ENCODE measurements at places on chromosomes 5 and 9.

- DNase-seq = no peak
Measured at GRCh38 chr5:123125962-123126732, 37.1 kb downstream of the PRDM6 start.

- DNase-seq = no peak
Measured at GRCh38 chr9:79054500-79054899, 517.3 kb upstream of the TLE4 start.

- no peak for DNase-seq
Measured at GRCh38 chr9:101148344-101148743, 119.8 kb downstream of the PLPPR1 start.

DNA sequence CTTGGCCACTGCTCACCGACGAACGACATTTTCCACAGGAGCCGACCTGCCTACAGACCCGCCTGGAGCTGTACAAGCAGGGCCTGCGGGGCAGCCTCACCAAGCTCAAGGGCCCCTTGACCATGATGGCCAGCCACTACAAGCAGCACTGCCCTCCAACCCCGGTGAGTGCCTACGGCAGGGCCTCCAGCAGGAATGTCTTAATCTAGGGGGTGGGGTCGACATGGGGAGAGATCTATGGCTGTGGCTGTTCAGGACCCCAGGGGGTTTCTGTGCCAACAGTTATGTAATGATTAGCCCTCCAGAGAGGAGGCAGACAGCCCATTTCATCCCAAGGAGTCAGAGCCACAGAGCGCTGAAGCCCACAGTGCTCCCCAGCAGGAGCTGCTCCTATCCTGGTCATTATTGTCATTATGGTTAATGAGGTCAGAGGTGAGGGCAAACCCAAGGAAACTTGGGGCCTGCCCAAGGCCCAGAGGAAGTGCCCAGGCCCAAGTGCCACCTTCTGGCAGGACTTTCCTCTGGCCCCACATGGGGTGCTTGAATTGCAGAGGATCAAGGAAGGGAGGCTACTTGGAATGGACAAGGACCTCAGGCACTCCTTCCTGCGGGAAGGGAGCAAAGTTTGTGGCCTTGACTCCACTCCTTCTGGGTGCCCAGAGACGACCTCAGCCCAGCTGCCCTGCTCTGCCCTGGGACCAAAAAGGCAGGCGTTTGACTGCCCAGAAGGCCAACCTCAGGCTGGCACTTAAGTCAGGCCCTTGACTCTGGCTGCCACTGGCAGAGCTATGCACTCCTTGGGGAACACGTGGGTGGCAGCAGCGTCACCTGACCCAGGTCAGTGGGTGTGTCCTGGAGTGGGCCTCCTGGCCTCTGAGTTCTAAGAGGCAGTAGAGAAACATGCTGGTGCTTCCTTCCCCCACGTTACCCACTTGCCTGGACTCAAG is 1.5 kb downstream of the CSF2 start:
- DNase-seq = no peak

DNA sequence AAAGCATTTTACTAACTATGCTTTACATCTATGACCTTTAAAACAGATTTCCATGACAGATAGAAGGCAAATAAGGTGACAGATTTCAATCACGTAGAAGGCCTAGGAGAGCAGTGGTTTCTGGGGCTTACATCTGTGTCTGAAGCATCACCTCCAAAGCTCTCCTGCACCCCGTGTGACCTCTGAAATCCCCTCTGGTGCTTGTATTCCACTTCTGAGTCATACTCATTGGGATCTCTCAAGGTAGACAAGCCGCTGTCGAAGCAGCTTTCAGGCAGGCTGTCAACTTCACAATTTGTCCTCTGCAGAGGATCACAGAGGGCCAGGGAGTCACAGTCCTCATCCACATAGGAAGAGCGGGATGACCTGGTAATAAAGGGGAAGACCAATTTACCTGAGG is 62.2 kb downstream of the RASEF start:
- DNase-seq = no peak

- no peak for DNase-seq
Measured at GRCh38 chr9:129141066-129142041, 30.1 kb downstream of the PTPA start.
